Mammary epithelial cell (primary cell): ENCODE measurements at places on chromosomes 5 and 9. TPM values are rescaled to one million over a fixed set of nuclear protein-coding genes. Genes with fewer than 3 reads are reported as not detected.

Gene CCDC152
- polyA plus RNA-seq = 1.0 TPM

Gene SAXO1
- not detected for polyA plus RNA-seq

Gene AGXT2
- polyA plus RNA-seq = not detected

Gene MLLT3
- polyA plus RNA-seq = 5.5 TPM

Gene OSMR
- polyA plus RNA-seq = 48.9 TPM

Gene GPX8
- polyA plus RNA-seq = 30.8 TPM
